ENCODE measurements at places on chromosomes 7 and 10.

- no peak for DNase-seq
Observed at GRCh38 chr7:154743206-154743605, 259.7 kb downstream of the PAXIP1 start.

- no peak for DNase-seq
Observed at GRCh38 chr10:86079088-86079487, 287.5 kb downstream of the GRID1 start.

DNA sequence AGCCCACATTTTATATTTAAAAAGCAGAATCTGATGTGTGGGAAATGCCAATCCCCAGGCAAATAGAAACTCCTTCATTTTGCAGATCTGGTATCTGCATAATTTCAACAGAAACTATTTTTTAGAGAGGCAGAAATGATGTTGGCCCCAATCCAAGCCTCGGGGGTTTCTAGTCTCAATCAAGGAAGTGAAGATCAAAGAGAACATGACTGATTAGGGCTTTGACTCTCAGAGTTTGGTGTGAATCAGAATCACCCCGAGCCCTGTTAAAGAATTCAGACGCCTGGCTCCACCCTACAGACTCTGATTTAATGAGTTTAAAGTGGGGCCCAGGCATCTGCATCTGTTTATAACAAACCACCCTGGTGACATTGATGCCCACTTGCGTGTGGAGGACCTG lies 36.7 kb upstream of the UBE2H start:
- DNase-seq: no peak

DNA sequence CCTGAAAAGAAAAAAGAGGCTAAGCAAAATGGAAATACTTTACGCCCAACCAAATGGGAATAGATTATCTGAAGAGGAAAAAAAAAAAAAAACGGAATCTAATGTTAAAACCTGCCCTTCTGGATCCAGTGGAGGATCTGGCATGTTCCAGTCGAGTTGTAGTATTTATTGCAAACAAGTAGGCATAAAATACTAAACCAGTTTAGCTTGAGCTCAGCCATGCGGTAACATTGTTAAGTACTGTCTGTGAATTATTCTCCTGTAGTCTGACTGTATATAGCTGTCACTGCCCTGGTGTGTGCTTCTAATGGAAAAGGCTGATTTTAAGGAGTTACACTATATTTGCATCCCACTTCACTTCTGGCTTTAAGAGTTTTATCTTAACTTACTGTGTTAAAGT lies 40.3 kb downstream of the CELF2 start:
- DNase-seq: no peak

- DNase-seq: no peak
Observed at GRCh38 chr10:48466611-48467240, 138.1 kb downstream of the ARHGAP22 start.

All from C1 segment of cervical spinal cord (tissue), 14 donors.